CD4-positive, CD25-positive, alpha-beta regulatory T cell (primary cell): ENCODE measurements at places on chromosomes 12 and 14. TPM values are rescaled to one million over a fixed set of nuclear protein-coding genes. Genes with fewer than 3 reads are reported as not detected.

Gene TBX5
- not detected for total RNA-seq

Gene EPYC
- total RNA-seq: not detected

Gene TTC6
- not detected for total RNA-seq

Gene FLVCR2
- total RNA-seq: 5.4 TPM

Gene ZFHX2
- 0.42 TPM for total RNA-seq

Gene MYG1
- total RNA-seq: 33.9 TPM

Gene KRT79
- not detected for total RNA-seq

Gene RNF34
- 59.1 TPM for total RNA-seq

Gene SUDS3
- 29.9 TPM for total RNA-seq

Gene OR10A7
- total RNA-seq: not detected

Gene GLIPR1L1
- total RNA-seq: not detected

Gene PLEKHG7
- total RNA-seq: 0.89 TPM

Gene RILPL1
- 6.6 TPM for total RNA-seq

Gene OASL
- 19.3 TPM for total RNA-seq

Gene LMO3
- not detected for total RNA-seq

Gene CAMKK2
- total RNA-seq: 11.7 TPM

Gene GDF3
- not detected for total RNA-seq

Gene P2RX2
- total RNA-seq: not detected

Gene DNAH10
- total RNA-seq: 0.02 TPM

Gene OR4K15
- total RNA-seq: not detected

Gene DTX3
- 31.2 TPM for total RNA-seq

Gene SERPINA5
- total RNA-seq: not detected

Gene GPR162
- total RNA-seq: not detected

Gene SPIC
- total RNA-seq: not detected
